ENCODE measurements at places on chromosomes 11 and 22. TPM values are rescaled to one million over a fixed set of nuclear protein-coding genes. Genes with fewer than 3 reads are reported as not detected.

DNA sequence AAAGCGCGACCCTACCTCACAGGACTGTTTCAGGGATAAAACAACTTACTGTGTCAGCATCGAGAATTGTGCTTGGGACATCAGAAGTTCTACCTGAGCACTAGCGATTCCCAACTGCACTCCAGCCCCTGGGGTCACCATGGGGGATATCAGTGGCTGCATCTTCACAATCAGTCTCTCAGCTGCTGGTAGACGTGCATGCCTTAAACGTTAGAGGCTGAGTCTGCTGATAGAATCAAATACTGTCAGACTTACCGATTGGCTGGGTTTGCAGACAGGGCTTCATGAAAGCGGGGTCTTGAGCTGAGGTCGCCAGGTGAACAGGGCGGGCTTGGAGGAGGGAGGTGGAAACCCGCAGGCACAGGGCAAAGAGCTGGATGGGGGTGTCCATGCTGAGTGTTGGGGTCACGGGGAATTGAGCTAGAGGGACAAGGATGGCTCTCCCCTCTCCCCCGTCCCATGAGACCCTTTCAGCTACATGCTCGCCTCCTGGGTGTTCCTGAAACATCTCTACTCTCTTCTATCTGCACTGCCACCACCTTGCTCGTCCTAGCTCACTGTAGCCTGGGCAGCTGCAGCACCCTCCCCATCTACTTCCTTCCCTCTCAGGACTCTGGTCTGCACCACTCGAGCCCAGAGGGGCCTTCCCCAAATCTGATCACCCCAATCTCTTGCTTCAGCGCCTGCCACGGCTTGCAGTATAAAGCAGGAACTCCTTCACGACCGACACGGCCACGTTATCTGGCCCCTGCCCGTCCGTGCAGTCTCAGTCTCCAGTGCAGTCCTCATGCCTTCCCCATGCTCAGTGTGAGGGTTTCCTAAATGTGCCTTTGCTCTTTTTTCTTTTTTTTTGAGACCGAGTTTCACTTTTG lies 43.5 kb downstream of the ST14 start:
- no peak for DNase-seq

DNA sequence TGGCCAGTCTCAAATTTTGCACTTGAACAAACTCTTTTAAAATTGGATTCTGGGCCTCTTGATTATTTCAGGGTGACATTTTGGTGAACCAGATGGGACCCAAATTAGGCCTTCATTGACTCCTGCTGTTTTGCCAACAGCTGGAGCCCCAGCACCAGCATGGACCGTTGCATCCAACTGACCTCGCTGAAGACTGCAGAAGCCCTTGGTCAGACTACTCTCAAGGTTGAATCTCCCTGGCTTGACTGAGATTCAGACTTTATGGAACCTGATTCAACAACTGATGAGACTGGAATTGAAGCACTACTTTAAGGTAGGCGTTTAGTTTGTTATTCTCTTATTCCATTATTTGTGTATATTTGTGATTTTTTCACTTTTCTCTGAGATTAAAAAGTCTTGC lies 41.7 kb downstream of the NARS2 start:
- DNase-seq: no peak

DNA sequence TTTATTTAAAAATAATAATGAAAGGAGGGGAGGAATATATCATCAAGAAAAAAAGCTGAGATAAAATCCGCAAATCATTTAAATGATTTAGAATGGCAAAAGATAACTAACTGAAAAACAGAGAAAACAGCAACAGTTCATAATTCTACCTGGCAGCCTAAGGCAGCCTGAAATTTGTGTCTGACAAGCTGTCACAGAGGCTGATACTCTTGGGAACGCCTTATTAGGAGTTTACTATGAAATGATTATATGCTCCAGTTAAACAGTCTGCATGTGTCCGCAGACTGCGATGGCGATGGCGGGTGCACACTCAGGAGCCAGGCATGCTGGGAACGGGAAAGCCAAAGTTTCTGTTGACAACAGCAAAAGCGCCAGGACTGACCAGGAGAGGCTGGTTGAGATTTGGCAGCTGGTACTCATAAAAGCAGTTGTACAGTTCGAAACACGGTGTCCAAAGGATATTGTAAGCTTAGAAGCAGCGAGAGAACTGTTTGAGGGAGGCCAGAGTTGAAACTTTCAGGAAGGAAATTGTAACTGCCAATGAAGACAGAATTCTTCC lies 172.9 kb upstream of the MPPED2 start:
- no peak for DNase-seq

- DNase-seq: no peak
Observed at GRCh38 chr11:76578654-76579055, 91.9 kb downstream of the LRRC32 start.

DNA sequence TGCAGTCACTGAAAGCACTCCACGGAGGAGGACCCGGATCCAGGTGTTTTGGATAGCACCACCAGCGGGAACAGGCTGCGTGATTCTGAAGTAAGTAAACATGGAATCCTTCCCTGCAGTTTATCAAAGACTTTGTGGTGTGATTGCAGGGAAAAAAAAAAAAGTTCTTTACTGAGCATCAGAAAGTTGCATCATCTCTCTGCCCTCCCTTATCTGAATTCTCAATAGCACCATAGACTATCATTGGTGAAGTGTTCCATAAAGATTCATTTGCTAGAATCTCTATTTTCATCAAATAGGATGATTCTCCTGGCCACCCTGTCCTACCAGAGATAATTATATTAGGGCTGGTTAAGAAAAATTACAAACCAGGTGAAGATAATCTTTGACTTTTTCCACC lies 79.0 kb downstream of the SPON1 start:
- DNase-seq: no peak

DNA sequence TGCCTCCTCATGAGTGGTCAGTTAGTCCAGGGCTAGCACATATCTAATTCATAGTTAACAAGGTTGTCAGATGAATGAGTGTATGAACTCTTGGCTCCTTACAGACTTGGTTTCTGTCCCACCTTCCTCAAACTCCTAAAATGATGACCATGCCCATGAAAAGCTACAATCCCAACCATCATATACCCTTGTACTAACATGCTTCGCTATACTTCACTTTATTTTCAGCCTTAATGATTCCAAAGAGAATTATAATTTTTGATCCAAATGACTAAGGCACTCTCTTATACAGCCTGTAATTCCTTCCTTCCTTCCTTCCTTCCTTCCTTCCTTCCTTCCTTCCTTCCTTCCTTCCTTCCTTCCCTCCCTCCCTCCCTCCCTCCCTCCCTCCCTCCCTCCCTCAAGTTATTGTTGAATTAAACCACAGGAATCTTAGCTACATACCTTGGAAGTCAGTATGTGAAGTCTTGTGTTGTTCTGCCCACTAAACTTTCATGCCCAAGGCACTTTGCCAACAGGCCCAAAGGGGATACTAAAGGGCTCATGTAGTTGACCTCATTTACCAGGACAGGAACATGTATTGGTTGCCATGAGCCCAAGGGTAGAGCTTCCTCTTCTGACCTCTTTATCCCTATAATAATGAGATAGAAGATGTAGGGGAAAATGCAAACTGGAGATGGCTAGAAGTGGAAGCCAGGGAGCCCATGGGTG lies 37.4 kb downstream of the CALCA start:
- DNase-seq: no peak

DNA sequence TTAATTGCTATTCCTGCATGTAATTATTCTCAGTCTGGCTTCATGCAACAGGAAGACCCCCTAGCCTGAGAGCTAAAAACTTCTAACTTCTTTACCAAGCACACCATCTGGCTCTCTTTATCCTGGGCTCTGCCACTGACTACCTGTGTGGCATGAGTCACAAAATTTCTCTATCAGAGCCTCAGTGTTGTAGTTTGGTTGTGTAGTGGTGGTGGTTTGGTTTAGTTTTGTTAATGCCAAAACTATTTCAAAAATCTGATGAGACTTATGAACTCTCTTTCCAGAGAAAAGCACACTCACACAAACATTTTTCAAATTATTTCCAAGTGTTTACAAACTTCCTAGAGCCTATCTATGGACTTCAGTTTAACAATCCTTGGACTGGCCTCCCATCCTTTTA lies 7.5 kb upstream of the IL17RA start:
- no peak for DNase-seq

DNA sequence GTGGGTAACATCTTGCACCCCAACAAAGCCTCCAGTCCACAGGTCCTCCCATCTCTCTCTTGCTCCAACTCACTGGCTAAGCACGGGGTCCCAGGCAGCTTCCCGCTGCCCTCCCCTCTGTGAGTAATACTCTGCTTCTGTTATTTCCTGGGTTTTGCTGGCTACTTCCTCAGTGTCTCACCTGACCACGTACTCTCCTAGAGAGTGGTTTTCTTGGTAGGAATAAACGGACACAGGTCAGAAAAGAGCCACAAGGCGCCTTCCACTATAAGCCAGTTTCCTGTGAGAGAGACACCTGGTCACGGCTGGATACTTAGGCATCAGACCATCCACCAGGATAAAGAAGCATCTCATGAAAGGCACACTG lies 36.0 kb downstream of the ARRB1 start:
- DNase-seq: no peak

GRCh38 chr11:62882431-62882749 lies 1.7 kb downstream of the SLC3A2 start:
- DNase-seq: no peak

DNA sequence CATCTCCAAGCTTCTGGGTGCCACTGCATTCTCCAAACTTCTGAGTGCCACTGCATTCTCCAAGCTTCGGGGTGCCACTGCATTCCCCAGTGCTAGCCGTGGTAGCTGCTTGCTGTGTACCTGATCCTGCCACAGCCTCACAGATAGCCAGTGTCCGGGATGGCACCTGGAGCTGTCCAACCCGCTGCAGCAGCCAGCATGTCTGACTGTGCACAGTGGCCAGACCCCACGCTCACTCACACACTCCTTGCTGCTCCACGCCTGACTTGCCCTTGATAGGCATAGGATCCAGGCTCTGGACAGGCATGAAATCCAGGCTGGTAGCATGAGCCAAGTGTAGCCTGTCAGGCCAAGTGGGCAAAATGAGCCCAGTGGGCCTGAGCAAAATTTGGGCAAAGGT lies 465.0 kb downstream of the GUCY1A2 start:
- DNase-seq: no peak

DNA sequence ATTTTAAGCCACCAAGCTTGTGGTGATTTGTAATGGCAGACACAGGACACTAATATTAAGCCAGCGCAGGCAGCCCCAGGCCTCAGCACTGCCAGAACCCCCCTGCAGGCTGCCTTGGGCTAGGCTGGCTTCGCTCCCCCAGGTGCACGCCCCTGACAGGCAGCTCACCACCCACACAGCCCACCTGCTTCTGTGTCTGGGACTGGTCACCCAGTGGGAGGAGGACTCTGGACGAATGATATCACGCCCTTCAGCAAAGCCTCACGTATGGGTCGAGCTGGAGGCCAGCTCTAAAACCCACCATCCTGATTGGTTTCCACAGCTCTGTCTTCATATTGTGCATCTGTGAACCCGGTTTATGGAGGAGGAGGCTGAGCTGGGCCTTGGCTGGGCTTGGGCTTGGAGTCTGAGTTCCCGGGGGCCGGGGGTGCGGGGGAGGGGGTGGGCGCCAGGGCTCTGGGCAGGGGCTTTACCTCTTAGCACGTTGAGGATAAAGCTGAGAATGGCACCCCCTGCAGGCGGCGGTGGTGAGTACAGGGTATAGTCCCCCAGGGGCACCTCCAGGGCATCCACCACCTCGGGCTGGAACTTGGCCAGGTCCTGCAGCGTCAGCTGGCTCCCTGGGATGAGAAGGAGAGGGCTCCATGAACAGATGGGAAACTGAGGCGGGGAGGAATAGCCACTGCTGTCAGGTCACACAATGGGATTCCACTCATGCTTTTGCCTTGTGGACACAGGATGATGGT lies 13.8 kb downstream of the GGT5 start:
- no peak for DNase-seq

- DNase-seq: no peak
Observed at GRCh38 chr11:44505581-44506054, 59.8 kb upstream of the CD82 start.

GRCh38 chr22:24106385-24107381 lies 74.6 kb upstream of the SUSD2 start:
- DNase-seq: no peak

- no peak for DNase-seq
Observed at GRCh38 chr11:133835593-133836548, 9.4 kb downstream of the SPATA19 start.

- DNase-seq: no peak
Observed at GRCh38 chr11:116865696-116866095, 28.3 kb upstream of the APOA1 start.

DNA sequence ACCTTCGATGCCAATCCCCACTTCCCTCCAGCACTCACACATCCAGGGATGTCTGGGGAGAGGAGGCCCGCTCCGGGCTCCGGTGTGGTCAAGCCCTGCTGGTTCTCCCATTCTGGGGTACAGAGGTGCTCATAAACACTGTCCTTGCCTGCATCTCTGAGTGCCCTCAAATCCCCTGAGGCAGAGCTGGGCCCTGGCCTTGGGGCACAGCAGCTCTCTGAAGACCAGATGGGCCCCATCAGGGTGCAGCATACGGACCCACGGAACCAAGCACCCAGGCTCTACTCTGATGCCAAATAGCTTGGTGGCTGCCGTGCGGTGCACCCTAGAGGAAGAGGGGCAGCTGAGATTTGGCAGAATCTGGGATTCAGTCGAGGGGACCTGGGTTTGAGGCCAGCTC lies 35.7 kb upstream of the NNMT start:
- DNase-seq: no peak

GRCh38 chr22:43442386-43443151 lies 30.8 kb downstream of the MPPED1 start:
- no peak for DNase-seq

GRCh38 chr11:613369-613968 lies 2.3 kb downstream of the IRF7 start:
- DNase-seq: no peak

DNA sequence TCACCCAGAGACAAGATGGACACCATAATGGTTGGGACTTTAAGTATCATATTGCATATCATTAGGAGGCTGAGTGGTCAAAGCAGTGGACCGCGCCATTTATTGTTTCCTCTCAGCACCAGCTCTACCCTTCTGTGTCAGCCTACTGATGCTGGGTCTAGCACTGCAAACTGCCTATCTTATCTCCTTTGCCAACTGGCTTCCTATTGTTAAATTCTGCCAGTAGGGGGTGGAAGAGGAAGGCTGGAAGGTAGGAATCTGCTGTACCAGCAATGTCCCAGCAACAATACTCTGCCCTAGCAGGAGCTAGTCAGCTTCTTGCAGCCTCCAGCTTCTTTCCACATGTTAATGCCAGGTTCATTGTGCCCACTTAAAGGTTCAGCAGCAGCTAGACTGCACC lies 367.1 kb upstream of the PDGFD start:
- DNase-seq: no peak

GRCh38 chr11:69293819-69294505 lies at the start of gene MYEOV:
Gene MYEOV (plus strand): TSS chr11:69294155. CDS start chr11:69295355, 1,200 bp downstream.
- no peak for DNase-seq

- peak; percentile 96 for DNase-seq
Observed at GRCh38 chr11:64803158-64803845, at the start of gene MAP4K2. Gene MAP4K2 (minus strand): TSS chr11:64803214. CDS start chr11:64803149, 65 bp downstream.

GRCh38 chr11:66072081-66072480 lies 2.0 kb downstream of the PACS1 start:
- DNase-seq: no peak

The ACR gene
- not detected for total RNA-seq

The KCNA4 gene
- 4.6 TPM for total RNA-seq

The DBX1 gene
- total RNA-seq: not detected

The DNAL4 gene
- 10.7 TPM for total RNA-seq

The APOL3 gene
- 2.4 TPM for total RNA-seq

The IGHMBP2 gene
- total RNA-seq: 15.3 TPM

The OR51B4 gene
- 0.36 TPM for total RNA-seq

The MOV10L1 gene
- 2.7 TPM for total RNA-seq
